ENCODE measurements at places on chromosomes 5 and 9.

DNA sequence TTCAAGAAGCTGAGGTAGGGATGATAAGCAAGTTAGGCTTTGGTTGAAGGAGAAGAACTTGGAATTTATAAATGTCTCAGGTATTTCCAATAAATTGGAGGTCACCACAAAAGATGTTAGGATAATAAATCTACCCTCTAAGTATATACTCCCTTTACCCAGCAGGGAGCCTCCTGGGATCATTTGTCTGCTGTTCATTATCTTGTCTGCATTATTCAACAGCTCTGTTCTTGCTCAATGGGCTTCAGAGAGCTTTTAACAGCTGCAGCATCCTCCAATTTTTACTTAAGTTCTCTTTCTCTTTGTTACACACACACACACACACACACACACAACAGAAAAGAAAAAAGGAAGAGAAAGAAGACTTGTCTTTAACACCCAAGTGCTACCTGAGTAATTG, 51.7 kb upstream of the VPS13A start:
- H3K27me3 ChIP-seq, result peaks cover 26% of the 10 kb centered on the region
- no peak overlapping the region for H3K27ac ChIP-seq
- H3K4me1 ChIP-seq, result no peaks in the 10 kb centered on the region
- DNase-seq, result no peak

GRCh38 chr5:71790433-71790832, 71.4 kb downstream of the CARTPT start:
- H3K4me1 ChIP-seq, result no peaks in the 10 kb centered on the region
- H3K27me3 ChIP-seq, result peaks cover 15% of the 10 kb centered on the region
- H3K27ac ChIP-seq, result no peak overlapping the region
- no peaks in the 10 kb centered on the region for H3K36me3 ChIP-seq
- no peak overlapping the region for H3K4me3 ChIP-seq

- H3K27me3 ChIP-seq, result no peaks in the 10 kb centered on the region
- H3K4me1 ChIP-seq, result no peaks in the 10 kb centered on the region
These were observed 63.1 kb upstream of the ATG10 start for GRCh38 chr5:81908771-81909170.

GRCh38 chr9:6415266-6415665, 2.3 kb downstream of the UHRF2 start:
- H3K27me3 ChIP-seq, result peaks cover 3% of the 10 kb centered on the region
- peaks cover 43% of the 10 kb centered on the region for H3K4me1 ChIP-seq
- DNase-seq, result no peak
- peaks cover 7% of the 10 kb centered on the region for H3K36me3 ChIP-seq
- peak overlapping the region; percentile 87 for H3K27ac ChIP-seq

- no peak for DNase-seq
- no peaks in the 10 kb centered on the region for H3K27me3 ChIP-seq
- peaks cover 6% of the 10 kb centered on the region for H3K4me1 ChIP-seq
- no peak overlapping the region for H3K4me3 ChIP-seq
These were observed 11.1 kb downstream of the BRD9 start for GRCh38 chr5:881551-881935.

GRCh38 chr5:146624179-146624578, 108.2 kb upstream of the GPR151 start:
- no peak overlapping the region for H3K4me3 ChIP-seq
- peaks cover 3% of the 10 kb centered on the region for H3K36me3 ChIP-seq
- no peak for DNase-seq
- H3K27me3 ChIP-seq, result no peaks in the 10 kb centered on the region
- no peaks in the 10 kb centered on the region for H3K4me1 ChIP-seq
- H3K27ac ChIP-seq, result no peak overlapping the region

GRCh38 chr9:94918038-94918753, 191.7 kb downstream of the AOPEP start:
- peaks cover 5% of the 10 kb centered on the region for H3K36me3 ChIP-seq
- no peaks in the 10 kb centered on the region for H3K27me3 ChIP-seq
- peaks cover 11% of the 10 kb centered on the region for H3K4me1 ChIP-seq
- H3K27ac ChIP-seq, result peak overlapping the region; percentile 74

- H3K4me3 ChIP-seq, result no peak overlapping the region
- H3K27me3 ChIP-seq, result peaks cover 33% of the 10 kb centered on the region
- no peak for DNase-seq
- peaks cover 3% of the 10 kb centered on the region for H3K36me3 ChIP-seq
- peaks cover 2% of the 10 kb centered on the region for H3K4me1 ChIP-seq
- no peak overlapping the region for H3K27ac ChIP-seq
These were observed 14.4 kb upstream of the BOD1 start for GRCh38 chr5:173630724-173631365.

GRCh38 chr5:131274326-131275063, 10.6 kb downstream of the CDC42SE2 start:
- peak overlapping the region; percentile 83 for H3K4me3 ChIP-seq
- H3K27ac ChIP-seq, result peak overlapping the region; percentile 98
- H3K27me3 ChIP-seq, result no peaks in the 10 kb centered on the region
- peaks cover 8% of the 10 kb centered on the region for H3K36me3 ChIP-seq
- no peak for DNase-seq

DNA sequence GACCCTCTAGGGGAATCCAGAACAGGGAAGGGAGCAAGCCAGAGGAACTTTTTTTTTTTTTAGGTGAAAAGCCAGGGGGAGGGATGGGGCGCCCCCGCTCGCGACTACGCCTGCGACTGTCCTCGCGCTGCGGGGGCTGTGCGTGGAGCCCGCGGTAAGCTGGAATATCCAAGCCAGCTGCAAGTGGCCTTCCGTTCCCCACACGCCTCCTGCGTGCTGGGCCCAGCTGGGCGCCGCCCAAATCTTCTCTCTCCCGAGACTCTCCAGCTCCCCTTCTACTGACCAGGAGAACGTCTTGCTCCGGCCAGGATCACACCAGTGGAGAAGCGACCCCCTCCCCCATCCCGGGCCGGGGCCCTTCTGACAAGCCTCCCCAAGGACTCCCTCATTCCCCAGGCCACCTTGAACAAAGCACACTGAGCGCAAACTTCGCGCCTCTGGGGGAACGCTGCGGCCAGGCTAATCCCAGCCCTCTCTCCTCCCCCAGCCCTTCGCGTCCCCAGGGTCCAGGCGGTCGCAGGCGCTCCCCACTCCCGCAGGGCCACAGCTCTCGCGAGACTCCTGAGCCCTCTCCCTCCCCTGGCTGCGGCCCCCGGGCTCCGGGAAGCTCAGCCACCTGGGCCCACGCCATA, 6.6 kb downstream of the BARX1 start:
- no peak for DNase-seq
- peaks cover 87% of the 10 kb centered on the region for H3K27me3 ChIP-seq
- peaks cover 7% of the 10 kb centered on the region for H3K36me3 ChIP-seq
- H3K4me3 ChIP-seq, result no peak overlapping the region
- H3K4me1 ChIP-seq, result peaks cover 37% of the 10 kb centered on the region

- H3K27me3 ChIP-seq, result no peaks in the 10 kb centered on the region
- no peak for DNase-seq
- no peak overlapping the region for H3K27ac ChIP-seq
- H3K4me3 ChIP-seq, result no peak overlapping the region
- H3K4me1 ChIP-seq, result no peaks in the 10 kb centered on the region
These were observed 268.3 kb downstream of the GADD45G start for GRCh38 chr9:89872913-89873707.

Data from T-helper 17 cell (primary cell).